ENCODE measurements at places on chromosomes 11 and 22. TPM values are rescaled to one million over a fixed set of nuclear protein-coding genes. Genes with fewer than 3 reads are reported as not detected.
A peak's percentile ranks its signal among the peaks of the same experiment; 100 is the strongest.

The TP53I11 gene
- total RNA-seq = 12.5 TPM

The OR5P2 gene
- not detected for total RNA-seq

The KRTAP5-1 gene
- not detected for total RNA-seq

The SYT7 gene
- total RNA-seq = not detected

The FGF4 gene
- total RNA-seq = not detected

The METTL15 gene
- total RNA-seq = 17.2 TPM

The PEX26 gene
- total RNA-seq = 67.2 TPM

The RBM14 gene
- total RNA-seq = 162 TPM

The APOC3 gene
- not detected for total RNA-seq

The DEFB131B gene
- not detected for total RNA-seq

The OTOG gene
- total RNA-seq = not detected

The SAA1 gene
- not detected for total RNA-seq

- DNase-seq = no peak
Measured at GRCh38 chr22:27137871-27138337, 480.5 kb downstream of the MIAT start.

- no peak for DNase-seq
Measured at GRCh38 chr11:133383201-133383600, 149.1 kb downstream of the OPCML start.

DNA sequence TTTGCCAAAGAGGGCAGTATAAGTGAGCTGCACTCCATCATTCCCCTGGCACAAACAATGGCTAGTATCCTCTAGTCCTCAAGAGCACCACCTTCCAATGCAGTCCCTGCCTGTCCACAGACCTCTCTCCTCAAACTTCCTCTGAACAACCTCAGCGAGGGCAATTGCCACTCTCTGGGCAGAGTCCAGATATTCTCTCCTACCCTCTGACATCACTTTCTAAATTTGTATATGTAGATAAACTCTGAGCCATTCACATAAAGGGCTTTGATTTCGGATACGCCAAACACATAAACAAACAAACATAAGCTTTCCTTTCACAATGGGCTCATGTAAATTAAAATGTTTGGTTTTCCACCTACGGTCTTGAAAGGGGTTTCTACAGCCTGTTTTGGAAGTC is 3.0 kb upstream of the SLC43A3 start:
- DNase-seq = no peak

GRCh38 chr11:121453589-121454299 is 977 bp upstream of the SORL1-AS1 start:
- no peak for DNase-seq

DNA sequence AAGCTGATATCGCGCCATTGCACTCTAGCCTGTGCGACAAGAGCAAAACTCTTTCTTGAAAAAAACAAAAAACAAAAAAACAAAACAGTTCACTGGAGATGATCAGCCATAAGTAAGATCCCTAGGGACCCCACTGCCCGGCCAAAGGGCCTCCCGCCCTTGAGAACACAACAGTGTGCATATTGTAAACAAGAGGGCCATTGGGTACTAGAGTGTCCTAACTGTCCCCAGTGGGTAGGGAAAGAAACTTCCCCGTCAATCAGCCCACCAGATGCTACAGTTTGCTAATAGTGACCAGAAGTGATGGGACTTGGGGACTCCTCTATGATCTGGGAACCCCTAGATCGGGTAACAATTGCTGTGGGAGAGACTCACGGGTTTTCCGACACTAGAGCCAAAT is 3.7 kb upstream of the ACY3 start:
- DNase-seq = no peak

DNA sequence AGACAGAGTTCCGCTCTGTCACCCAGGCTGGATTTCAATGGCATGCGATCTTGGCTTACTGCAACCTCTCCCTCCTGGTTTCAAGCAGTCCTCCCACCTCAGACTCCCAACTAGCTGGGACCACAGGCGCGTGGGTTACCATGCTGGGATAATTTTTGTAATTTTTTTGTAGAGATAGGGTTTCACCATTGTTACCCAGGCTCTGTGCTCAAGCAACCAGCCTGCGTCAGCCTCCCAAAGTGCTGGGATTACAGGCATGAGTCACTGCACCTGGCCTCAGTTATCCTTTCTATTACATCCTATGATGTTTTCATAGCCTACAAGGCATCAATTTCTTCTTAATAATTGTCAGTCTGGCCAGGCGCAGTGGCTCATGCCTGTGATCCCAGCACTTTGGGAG is 36.5 kb downstream of the LRRC74B start:
- no peak for DNase-seq

DNA sequence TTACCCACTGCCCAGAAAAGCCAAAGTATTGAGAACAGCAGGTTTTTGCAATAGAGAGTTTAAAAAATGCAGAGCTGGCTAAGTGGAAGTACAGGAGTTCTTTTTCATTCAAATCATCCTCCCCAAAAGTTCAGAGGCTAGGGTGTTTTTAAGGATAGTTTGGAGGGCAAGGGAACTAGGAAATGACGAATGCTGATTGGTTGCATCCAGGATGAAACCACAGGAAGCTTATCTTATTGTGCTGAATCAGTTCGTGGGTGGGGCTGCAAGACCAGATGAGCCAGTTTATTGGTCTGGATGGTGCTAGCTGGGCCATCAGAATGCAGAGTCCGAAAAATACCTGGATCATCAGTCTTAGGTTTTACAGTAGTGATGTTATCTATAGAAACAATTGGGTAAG is 1427.1 kb downstream of the LRRC4C start:
- no peak for DNase-seq

GRCh38 chr22:47372596-47373385 is 610.3 kb downstream of the TBC1D22A start:
- DNase-seq = no peak

DNA sequence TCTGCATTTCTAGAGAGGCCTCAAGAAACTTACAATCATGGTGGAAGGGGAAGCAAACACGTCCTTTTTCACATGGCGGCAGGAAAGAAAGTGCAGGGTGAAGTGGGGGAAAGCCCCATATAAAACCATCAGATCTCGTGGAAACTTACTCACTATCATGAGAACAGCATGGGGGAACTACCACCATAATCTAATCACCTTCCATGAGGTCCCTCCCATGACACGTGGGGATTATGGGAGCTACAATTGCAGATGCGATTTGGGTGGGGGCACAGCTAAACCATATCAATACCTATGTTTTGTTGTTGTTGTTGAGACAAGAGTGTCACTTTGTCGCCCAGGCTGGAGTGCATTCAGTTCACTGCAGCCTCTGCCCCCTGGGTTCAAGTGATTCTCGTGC is 29.9 kb downstream of the SFI1 start:
- peak; percentile 51 for DNase-seq

GRCh38 chr22:42641801-42642413 is 1.5 kb upstream of the ATP5MGL start:
- DNase-seq = no peak

- peak; percentile 56 for DNase-seq
Measured at GRCh38 chr22:39253435-39254070, 8.8 kb upstream of the PDGFB start.

DNA sequence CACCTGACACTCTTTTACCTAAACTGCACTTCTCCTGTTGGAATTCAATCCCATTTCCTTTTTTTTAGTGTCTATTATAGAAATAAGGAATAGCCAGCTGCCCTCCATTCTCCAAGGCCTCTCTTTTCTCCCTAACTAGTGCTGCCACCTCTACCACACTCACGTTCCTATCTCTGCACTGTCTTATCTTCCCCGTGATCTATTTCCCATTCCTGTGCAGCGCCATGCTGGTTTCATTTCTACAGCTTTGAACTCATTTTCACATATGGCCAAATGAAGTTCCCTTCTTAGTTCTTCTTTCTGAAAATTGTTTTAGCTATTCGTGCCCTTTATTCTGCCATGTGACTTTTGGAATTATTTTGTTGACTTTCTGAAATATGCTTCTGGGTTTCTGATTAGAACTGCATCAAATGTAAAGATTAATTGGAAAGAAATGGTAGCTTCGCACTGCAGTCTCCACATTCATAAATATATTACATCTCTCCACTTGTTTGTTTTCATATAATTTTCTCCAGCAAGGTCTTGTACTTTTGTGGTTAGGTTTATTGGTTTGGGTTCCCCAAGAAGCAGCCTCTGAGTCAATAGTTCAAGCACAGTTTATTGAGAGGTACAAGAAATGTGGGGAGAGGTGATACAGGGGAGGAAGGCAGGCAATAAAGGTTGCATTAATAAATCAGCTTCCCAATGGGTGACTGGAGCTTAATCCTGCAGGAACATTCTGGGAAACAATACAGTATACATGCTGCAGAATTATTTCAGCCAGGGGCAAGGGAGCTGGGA is 43.7 kb upstream of the DRD2 start:
- DNase-seq = no peak

- DNase-seq = no peak
Measured at GRCh38 chr11:121265586-121265985, 27.0 kb upstream of the SC5D start.

DNA sequence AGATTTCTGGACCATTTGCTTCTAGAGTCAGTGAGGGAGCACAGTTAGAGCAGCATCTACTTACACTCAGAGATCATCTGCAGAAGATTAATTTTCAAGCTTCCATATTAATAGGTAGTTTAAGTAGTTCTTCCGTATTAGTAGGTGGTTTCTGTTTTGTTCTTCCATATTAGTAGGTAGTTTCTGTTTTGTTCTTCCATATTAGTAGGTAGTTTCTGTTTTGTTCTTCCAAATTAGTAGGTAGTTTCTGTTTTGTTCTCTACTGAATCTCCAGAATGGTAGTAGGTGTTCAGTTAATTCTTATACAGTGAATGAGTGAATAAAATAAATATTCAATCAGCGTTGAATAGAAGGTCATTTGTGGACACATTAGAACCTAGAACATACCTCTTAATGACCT is 175.7 kb downstream of the TMEM135 start:
- DNase-seq = no peak

DNA sequence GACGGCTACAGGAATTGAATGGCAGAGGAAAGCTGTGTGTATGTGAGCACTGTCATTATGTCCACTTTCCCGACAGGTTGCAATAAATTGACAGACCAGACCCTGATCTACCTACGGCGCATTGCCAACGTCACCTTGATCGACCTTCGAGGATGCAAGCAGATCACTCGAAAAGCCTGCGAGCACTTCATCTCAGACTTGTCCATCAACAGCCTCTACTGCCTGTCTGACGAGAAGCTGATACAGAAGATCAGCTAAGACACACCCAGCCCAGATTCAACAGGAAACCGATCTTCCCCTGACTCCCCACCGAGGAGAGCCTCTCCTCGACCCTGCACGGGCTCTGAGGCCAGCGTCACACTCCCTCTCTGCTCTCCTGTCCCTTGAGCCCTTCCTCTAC is 11.5 kb upstream of the GRK2 start:
- DNase-seq = no peak

DNA sequence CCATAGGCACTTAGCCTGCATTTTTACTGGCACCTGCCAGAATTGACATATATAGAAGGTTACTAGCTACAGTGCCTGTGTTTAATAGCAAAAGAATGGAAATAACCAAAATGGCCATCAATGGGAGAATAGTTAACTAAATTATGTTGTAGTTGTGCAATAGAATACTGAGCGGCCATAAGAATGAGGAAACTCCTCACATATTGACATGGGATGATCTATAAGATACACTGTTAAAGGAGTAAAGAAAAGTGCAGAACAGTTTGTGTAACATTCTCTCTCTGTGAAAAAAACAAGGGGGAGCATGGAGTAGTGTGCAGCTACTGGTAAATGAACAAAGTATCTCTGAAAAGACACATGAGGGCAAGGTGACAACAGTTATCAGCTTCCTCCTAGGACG is 21.5 kb downstream of the ARAP1 start:
- DNase-seq = no peak

GRCh38 chr11:15675683-15676082 is 561.0 kb downstream of the INSC start:
- no peak for DNase-seq

DNA sequence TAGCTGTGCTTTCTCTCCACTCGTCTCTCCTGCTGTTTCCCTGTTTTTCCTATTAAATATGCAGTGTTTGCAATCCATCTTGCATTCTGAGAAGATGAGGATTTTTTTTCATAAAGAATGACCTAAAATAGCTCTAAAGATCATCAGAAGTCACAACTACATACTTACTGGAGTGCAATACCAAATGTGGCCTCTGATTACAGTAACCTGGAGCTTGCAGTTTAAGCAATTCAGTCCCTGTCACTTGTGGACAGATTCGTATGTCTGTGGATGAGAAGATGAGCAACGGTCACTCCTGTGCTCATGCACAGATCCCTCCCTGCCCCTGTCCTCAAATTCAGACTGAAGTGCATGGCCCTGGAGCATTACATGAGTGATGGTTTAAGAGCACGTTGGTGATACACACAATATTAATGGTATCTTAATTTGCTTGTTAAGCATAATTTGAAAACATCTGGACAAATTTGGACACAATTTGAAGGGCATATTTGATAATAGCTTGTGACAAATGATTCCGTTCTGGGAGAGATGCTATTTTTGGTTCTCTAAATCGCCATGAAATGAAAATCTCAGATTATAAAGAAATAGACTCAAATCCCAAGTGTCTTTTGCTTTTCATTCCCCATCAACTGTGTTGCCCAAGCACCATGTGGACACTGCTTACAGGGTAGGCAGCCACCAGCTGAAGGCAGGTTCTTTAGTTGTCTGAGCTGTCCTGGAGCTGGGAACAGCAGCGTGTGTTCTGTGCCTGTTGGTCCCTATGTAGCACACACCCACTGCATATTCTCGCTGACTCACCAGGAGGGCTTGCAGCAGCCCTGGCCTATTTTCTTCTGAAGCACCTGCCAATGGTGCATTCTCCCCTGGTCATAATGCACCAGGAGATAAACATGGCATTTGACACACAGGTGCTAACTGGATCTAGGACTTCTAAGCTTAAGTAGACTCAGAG is 32.6 kb upstream of the PRAME start:
- no peak for DNase-seq

DNA sequence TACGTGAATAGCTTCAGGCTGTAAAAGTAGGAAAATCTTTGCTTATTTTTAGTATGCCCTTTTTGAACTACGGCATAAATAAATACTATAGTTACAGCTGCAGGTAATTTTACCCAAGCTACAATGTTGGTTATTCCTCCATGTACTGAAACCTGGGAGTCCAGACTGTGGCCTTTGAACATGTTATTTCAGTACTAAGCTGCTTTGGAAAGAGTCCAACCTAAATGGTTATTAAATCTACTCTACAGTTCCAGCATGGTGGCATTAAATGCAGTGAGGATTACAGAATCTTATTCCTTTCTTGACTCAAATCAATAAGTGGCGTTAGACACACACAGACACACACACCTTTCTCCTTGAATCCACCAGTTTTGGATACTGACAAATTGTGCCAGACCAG is 165.1 kb downstream of the MSANTD4 start:
- no peak for DNase-seq

DNA sequence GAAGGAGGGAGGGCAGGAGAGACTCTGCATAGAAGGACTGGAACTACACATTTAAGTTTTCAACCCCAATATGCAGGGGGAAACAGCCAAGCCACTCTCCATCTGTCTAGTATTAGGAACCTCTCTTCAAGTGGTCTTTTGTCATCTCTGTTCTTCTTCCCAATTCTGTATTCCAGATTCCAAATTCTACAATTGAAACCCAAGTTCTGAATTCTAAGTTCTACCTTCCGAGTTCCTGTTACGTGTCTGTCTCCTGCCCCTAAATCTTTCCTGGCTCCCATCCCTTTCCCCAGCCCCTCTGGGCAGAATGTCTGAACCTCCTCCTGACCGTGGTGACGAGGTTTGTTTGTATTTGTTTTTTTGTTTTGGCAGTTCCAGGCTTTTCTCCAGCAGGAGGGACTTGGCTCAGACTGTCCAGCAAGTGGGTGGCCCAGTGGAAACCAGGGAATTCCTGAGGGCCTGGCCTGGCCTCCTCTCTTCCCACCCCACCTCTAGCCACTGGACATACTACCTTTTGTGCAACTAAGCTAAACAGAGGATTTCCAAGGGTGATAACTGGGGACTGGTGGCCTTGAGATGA is 1.6 kb upstream of the THOC5 start:
- no peak for DNase-seq

- DNase-seq = no peak
Measured at GRCh38 chr22:23230348-23231068, 50.2 kb downstream of the BCR start.
